ENCODE measurements at places on chromosomes 7 and 10.

- DNase-seq, result no peak
- H3K27ac ChIP-seq, result peak overlapping the region; percentile 51
- H3K27me3 ChIP-seq, result no peaks in the 10 kb centered on the region
Observed at GRCh38 chr7:142645777-142646176, 103.5 kb upstream of the PRSS1 start.

- no peak for DNase-seq
- peaks cover 22% of the 10 kb centered on the region for H3K4me1 ChIP-seq
- no peaks in the 10 kb centered on the region for H3K36me3 ChIP-seq
- H3K27me3 ChIP-seq, result no peaks in the 10 kb centered on the region
- no peak overlapping the region for H3K4me3 ChIP-seq
Observed at GRCh38 chr7:142476077-142476476, 218.2 kb upstream of the PRSS58 start.

GRCh38 chr7:41931263-41931646 is 228.4 kb upstream of the INHBA start:
- no peaks in the 10 kb centered on the region for H3K4me1 ChIP-seq
- no peaks in the 10 kb centered on the region for H3K36me3 ChIP-seq
- no peaks in the 10 kb centered on the region for H3K27me3 ChIP-seq
- H3K27ac ChIP-seq, result no peak overlapping the region
- H3K4me3 ChIP-seq, result no peak overlapping the region
- DNase-seq, result no peak

DNA sequence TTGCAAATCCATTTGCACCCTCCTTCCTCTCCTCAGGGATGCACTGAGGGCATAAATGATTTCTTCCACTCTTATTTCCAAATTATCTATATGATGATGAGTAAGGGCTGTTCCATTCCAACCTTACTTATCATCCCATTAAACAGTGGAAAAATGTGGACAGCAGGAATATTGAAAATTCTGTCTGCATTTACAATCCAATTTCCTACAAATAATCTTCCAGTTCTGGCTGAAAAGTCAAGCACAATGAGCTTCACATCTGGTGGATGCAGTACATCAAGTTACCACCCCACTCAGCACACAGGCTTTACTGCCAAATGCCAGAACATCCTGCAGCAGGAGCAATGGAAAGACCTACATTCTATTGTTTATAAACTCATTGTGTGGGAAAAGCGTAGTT is 345.0 kb upstream of the STEAP1 start:
- H3K27ac ChIP-seq, result no peak overlapping the region
- H3K36me3 ChIP-seq, result no peaks in the 10 kb centered on the region

DNA sequence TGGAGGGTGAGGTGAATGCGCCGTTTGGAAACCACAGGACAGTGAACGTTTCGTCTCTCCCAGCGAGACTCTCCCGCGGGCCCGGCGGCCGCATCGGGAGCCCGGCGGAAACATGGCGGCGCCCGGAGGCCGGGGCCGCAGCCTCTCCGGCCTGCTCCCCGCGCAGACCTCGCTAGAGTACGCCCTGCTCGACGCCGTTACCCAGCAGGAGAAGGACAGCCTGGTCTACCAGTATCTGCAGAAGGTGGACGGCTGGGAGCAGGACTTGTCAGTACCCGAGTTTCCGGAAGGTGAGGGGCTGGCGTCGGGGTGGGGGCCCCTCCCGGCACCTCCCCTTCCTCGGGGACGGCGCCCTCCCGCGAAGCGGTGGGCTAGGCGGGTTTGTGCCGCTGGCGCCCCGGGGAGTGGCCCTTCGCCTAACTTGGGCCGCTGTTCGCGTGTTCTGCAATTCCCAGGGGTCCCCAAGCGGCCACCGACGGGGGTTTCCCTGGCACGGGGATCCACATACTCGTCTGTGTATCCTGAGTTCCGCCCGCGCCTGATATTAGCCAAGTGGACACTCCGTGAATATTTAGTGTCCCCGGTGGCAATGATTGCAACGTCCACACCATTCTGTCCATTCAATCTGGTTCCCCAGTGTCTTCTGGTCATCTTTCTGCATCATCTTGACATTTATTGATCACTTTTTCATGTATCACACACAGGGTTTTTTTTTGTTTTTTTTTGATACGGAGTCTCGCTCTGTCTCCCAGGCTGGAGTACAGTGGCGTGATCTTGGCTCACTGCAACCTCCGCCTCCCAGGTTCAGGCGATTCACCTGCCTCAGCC is 514 bp downstream of the NHLRC2 start:
- peaks cover 54% of the 10 kb centered on the region for H3K4me1 ChIP-seq
- DNase-seq, result peak; percentile 43
- no peaks in the 10 kb centered on the region for H3K27me3 ChIP-seq
- H3K36me3 ChIP-seq, result peaks cover 13% of the 10 kb centered on the region

DNA sequence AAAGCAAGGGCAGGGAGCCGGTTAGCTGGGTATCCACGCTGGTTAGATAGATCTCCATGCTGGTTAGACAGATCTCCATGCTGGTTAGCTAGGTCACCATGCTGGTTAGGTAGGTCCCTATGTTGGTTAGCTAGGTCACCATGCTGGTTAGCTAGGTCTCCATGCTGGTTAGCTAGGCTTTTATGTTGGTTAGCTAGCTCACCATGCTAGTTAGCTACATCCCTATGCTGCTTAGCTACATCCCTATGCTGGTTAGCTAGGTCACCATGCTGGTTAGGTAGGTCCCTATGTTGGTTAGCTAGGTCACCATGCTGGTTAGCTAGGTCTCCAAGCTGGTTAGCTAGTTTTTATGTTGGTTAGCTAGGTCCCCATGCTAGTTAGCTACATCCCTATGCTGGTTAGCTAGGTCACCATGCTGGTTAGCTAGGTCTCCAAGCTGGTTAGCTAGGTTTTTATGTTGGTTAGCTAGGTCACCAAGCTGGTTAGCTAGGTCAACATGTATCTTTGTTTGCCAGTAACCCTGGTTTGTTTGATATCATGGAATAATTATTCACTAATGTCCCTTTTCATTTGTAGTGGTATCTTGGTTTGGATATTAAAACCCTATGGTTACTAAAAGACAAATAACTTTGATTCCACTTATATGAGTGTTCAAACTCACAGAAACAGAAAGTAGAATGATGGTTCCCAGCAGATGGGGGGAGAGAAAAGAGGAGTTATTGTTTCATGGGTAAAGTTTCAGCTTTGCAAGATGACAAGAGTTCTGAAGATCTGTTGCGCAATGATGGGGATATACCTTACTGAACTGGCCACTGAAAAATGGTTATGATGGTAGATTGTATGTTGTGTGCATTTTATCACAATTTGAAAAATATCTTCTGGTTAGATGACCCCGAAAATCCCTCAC is 136.2 kb downstream of the PRPF18 start:
- H3K36me3 ChIP-seq, result no peaks in the 10 kb centered on the region
- H3K4me3 ChIP-seq, result no peak overlapping the region
- H3K27ac ChIP-seq, result no peak overlapping the region
- no peaks in the 10 kb centered on the region for H3K4me1 ChIP-seq
- H3K27me3 ChIP-seq, result peaks cover 3% of the 10 kb centered on the region

GRCh38 chr10:74255888-74256357 is 104.9 kb downstream of the ADK start:
- no peaks in the 10 kb centered on the region for H3K36me3 ChIP-seq
- no peak for DNase-seq
- no peaks in the 10 kb centered on the region for H3K4me1 ChIP-seq
- H3K27me3 ChIP-seq, result no peaks in the 10 kb centered on the region
- no peak overlapping the region for H3K4me3 ChIP-seq
- H3K27ac ChIP-seq, result no peak overlapping the region

- DNase-seq, result no peak
- H3K27me3 ChIP-seq, result no peaks in the 10 kb centered on the region
- H3K27ac ChIP-seq, result no peak overlapping the region
- H3K36me3 ChIP-seq, result no peaks in the 10 kb centered on the region
- H3K4me3 ChIP-seq, result no peak overlapping the region
Observed at GRCh38 chr10:95400787-95401186, 110.0 kb upstream of the PDLIM1 start.

DNA sequence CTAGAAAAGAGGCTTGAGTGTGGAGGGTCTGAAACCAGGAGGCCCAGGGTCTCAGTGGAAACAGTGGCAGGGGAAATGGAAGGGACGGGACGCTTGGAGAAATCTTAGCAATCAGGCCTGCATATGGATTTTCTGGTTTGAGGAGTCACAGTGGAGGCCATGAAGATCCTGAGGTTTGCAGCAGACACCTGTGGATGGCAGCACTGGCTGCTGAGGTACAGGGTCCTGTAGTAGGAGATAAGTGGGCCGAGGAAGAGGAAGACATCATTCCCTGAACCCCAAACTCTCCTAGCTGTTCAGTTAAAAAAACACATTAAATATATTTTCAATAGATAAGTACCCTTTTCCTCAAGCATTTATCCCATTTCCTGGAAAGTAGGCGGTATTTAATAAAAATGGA is 208.8 kb upstream of the IGFBP3 start:
- no peaks in the 10 kb centered on the region for H3K4me1 ChIP-seq
- H3K4me3 ChIP-seq, result no peak overlapping the region
- no peaks in the 10 kb centered on the region for H3K27me3 ChIP-seq
- no peak for DNase-seq
- no peak overlapping the region for H3K27ac ChIP-seq

GRCh38 chr7:1915956-1916600 is 246.0 kb downstream of the ELFN1 start:
- H3K4me1 ChIP-seq, result peaks cover 38% of the 10 kb centered on the region
- no peak overlapping the region for H3K4me3 ChIP-seq
- DNase-seq, result no peak
- H3K27me3 ChIP-seq, result no peaks in the 10 kb centered on the region
- H3K27ac ChIP-seq, result no peak overlapping the region

- H3K4me1 ChIP-seq, result no peaks in the 10 kb centered on the region
- H3K36me3 ChIP-seq, result no peaks in the 10 kb centered on the region
- no peak overlapping the region for H3K27ac ChIP-seq
- no peak overlapping the region for H3K4me3 ChIP-seq
- no peaks in the 10 kb centered on the region for H3K27me3 ChIP-seq
- DNase-seq, result no peak
Observed at GRCh38 chr10:77939561-77940001, 13.0 kb upstream of the DLG5 start.

GRCh38 chr10:73876971-73877370 is 2.6 kb upstream of the CAMK2G start:
- no peak overlapping the region for H3K27ac ChIP-seq
- H3K36me3 ChIP-seq, result no peaks in the 10 kb centered on the region
- no peak for DNase-seq
- H3K27me3 ChIP-seq, result no peaks in the 10 kb centered on the region

- peaks cover 14% of the 10 kb centered on the region for H3K36me3 ChIP-seq
- H3K4me1 ChIP-seq, result peaks cover 27% of the 10 kb centered on the region
- peak overlapping the region; percentile 57 for H3K27ac ChIP-seq
Observed at GRCh38 chr7:149261316-149261828, 624 bp upstream of the ZNF783 start.

- H3K27me3 ChIP-seq, result no peaks in the 10 kb centered on the region
- no peaks in the 10 kb centered on the region for H3K4me1 ChIP-seq
- no peak for DNase-seq
- no peaks in the 10 kb centered on the region for H3K36me3 ChIP-seq
- no peak overlapping the region for H3K4me3 ChIP-seq
Observed at GRCh38 chr7:116753130-116753529, 81.1 kb downstream of the MET start.

GRCh38 chr10:70254778-70255328 is 21.6 kb upstream of the PPA1 start:
- H3K36me3 ChIP-seq, result no peaks in the 10 kb centered on the region
- DNase-seq, result no peak
- H3K4me1 ChIP-seq, result peaks cover 9% of the 10 kb centered on the region
- H3K27ac ChIP-seq, result no peak overlapping the region
